ENCODE measurements at places on chromosomes 7 and 10. TPM values are rescaled to one million over a fixed set of nuclear protein-coding genes. Genes with fewer than 3 reads are reported as not detected.

The CARD11 gene
- 10.1 TPM for total RNA-seq

The BHLHA15 gene
- total RNA-seq = 1.4 TPM

The PRKG1 gene
- total RNA-seq = 7.6 TPM

The RAPGEF5 gene
- 140 TPM for total RNA-seq

The JAKMIP3 gene
- under 0.01 TPM for total RNA-seq

The CYP3A4 gene
- total RNA-seq = not detected

The NUTM2E gene
- not detected for total RNA-seq

The LIPM gene
- total RNA-seq = not detected

The CLIP2 gene
- 27.7 TPM for total RNA-seq

The ZMYND11 gene
- 62.0 TPM for total RNA-seq

The GNAT3 gene
- total RNA-seq = not detected

Measured in thoracic aorta endothelial cell (primary cell).